ENCODE measurements at places on chromosomes 12 and 14. TPM values are rescaled to one million over a fixed set of nuclear protein-coding genes. Genes with fewer than 3 reads are reported as not detected.
A peak's percentile ranks its signal among the peaks of the same experiment; 100 is the strongest.

The DACT1 gene
- total RNA-seq, result 21.2 TPM

- DNase-seq, result no peak
Observed at GRCh38 chr14:91910196-91910595, 37.3 kb downstream of the FBLN5 start.

The SYNDIG1L gene
- total RNA-seq, result not detected

DNA sequence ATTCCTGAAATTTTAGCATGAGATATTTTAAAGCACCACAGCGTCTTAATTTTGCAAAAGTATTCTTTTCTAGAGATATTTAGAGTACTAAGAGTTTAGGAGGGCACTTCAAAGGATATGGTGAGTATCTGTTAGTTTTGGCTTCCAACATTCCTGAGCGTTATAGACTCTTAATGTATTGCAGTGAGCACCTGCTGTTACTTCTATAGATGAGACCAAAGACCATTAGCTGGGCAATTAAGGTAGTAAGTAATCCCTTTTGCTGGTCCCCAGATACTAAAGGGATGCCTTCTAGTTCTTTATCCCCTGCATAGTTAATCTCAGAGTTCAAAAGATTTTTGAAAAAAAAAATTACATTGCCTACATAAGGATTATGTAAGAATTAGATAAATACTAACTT is 975.6 kb downstream of the GALC start:
- DNase-seq, result no peak

The PPP4R4 gene
- 0.82 TPM for total RNA-seq

The MANSC1 gene
- 6.4 TPM for total RNA-seq

DNA sequence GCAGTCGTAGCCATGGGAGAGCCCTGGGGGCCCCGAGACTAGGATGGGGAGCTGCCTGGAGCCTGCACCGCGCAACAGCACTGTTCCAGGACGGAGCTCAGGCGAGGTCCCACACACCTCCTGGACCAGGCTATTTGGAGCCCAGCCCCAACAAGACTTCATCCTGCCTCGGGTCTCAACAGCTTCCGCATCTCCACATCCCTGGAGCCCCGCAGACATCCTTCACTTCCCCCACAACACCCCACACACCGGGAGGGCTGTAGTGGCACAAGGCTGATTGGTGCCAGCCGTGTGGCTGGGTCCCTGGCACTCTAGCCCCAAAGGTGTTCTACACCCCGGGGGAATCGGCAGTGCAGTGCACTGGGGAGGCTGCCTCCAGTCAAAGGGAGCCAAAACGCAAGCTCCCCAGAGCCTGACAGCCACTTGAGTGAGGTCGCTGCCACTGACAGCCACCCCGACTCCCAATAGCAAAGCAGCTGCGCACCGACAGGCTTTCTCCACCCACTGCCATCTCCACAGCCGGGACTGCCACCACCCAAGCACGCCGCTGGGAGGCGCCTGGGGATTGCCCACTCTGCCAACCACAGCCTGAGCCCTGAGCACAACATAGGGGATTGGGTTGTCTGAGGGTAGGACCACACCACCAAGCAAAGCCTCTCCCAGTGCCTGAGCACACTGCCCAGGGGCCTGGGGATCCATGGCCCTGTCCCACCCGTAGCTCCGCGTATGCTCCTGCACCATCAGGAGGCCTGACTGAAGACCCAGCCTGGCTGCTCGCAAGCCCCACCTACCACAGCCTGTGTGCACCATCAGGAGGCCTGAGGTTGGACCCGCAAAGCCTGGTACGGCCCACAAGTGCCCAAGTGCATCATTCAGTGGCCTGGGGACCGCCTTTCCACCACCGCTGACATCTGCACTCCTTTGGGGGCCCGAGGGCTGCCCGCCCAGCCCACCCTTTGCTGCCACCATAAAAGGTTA is 13.2 kb upstream of the KLRF1 start:
- peak; percentile 25 for DNase-seq

GRCh38 chr12:112381406-112381882 is 787 bp downstream of the HECTD4 start:
- DNase-seq, result peak; percentile 27

DNA sequence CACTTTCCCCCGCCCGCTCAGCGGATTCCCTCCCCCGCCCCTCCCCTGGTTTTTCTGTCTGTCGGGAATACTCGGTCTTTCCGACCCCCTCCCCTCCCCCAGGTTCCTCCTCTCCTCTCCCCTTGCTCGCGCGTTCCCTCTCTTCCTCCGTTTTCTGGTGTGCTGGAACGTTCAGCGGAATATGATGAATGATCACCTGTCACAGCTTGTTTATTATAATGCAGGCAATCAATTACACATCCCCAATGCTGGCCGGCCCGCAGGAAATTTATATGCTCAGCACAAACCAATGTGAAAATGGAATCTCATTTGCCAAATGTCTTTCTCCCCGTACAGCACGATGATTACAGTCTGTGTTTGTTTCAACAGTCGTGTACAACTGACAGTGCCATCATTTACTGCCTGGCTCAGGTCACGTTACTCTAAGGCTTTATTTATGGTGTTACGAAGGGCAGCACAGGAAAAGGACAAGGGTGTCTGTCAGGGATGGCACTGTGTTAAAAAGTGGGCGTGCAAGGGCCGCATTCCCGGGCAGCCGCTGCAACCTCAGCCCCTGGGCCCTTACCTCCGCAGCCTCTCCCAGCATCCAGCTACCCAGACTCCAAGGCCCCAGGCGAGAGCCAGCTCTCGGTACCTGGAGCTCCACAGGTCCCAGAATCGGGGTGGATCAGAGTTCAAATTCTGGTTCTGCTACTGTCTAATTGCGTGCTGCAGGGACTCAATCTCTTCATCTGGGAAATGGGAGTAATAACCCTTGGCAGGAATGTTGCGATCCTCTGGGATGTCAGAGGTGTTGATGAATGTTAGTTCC is 24.7 kb upstream of the MAP1LC3B2 start:
- peak; percentile 86 for DNase-seq

Measured in tongue (tissue), 3 donors.